ENCODE measurements at places on chromosomes 1 and 21. TPM values are rescaled to one million over a fixed set of nuclear protein-coding genes. Genes with fewer than 3 reads are reported as not detected.

Gene OR2L3
- total RNA-seq: not detected

Gene DNMT3L
- not detected for total RNA-seq

Gene KIAA1614
- total RNA-seq: 1.0 TPM

Gene OR2L13
- total RNA-seq: not detected

Gene CTSS
- total RNA-seq: 20.3 TPM

Gene REN
- total RNA-seq: not detected

Gene AKR7A3
- 0.18 TPM for total RNA-seq
